ENCODE measurements at places on chromosomes 12 and 14.

GRCh38 chr12:47982311-47982710, 18.9 kb downstream of the TMEM106C start:
- DNase-seq, result no peak

GRCh38 chr14:68587931-68588330, 204.9 kb downstream of the ZFP36L1 start:
- DNase-seq, result no peak

DNA sequence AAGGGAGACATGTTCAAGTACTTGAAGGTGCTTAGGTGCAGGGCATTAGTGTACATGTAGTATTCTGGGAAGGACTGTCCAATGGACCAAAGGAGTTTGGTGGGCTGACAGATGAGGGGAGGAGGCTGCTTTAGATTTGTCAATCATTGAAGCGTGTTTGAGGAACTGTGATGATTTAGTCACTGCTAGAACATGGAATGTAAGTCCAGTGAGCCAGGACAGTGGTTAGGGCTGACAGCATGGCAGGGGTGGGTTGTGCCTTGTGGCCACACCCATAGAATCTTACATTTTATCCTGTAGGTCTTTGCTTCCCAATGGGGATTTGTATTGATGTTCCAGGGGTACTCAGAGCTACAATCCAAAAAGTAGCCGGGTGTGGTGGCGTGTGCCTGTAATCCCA, 24.6 kb downstream of the DIP2B start:
- DNase-seq, result no peak

- DNase-seq, result peak; percentile 30
These were observed 106.3 kb downstream of the PTCSC3 start for GRCh38 chr14:36070031-36070719.

DNA sequence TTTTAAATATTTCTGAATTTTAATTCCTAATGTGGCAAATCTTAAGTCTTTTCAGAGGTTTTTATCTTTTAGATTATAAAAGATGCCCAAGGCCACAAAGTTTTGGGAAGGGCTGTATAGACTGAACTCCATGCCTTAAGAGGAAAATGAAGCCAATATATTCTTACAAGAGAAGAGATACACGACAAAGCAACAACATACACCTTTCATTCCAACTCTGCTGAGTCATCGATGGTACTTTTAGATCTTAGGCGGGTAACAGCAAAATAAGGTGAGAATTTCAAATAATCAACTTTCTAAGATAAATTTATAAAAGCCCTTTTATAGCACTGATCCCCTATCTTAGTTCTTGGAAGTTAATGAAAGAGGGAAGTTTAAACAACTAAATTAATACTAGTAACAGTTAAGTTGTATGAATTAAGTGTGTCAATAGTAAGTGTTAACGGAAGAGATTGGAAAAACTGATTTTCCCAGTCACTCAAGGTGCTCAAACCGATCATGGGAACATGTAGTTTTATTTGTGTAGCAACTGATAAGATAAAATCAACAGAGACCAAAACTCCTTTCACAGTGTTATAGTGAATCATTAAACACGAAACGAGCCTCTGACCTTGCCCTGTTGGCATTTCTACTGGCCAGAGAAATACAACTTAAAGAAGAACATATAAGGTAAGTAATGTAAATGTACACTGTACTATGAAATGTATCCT, 18.8 kb upstream of the PIK3C2G start:
- no peak for DNase-seq

DNA sequence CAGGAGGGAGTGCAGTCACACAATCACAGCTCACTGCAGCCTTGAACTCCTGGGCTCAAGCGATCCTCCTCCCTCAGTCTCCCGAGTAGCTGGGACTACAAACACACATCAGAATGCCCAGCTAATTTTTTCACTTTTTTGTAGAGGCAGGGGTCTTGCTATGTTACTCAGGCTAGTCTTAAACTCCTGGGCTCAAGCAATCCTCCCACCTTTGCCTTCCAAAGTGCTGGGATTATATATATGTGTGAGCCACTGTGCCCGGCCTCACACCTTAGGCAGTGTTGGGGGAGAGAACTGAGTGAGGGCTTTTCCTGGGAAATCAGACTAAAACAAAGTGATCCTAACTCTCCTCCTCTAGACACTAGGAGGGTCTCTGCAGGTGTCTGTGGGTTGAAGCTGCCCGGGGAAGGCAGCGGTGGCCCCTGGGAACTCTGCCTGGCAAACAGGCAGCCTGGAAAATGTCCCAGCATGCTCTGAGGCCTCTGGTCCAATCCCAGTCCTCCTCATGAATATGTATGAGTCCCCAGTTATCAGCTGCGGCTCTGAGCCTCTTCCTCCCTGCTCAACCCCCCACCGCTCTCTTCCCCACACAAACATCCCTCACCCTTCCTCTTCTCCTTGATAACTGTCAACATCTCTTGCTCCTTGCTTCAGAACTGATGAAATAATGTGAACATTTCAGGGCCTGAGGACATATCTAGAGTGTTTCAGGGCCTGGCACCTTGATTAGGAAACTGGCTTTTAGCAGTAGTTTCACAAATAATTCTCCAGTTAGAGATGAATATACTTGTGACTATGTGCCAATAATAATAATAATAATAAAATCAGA, 7.9 kb upstream of the NAA25 start:
- DNase-seq, result no peak

DNA sequence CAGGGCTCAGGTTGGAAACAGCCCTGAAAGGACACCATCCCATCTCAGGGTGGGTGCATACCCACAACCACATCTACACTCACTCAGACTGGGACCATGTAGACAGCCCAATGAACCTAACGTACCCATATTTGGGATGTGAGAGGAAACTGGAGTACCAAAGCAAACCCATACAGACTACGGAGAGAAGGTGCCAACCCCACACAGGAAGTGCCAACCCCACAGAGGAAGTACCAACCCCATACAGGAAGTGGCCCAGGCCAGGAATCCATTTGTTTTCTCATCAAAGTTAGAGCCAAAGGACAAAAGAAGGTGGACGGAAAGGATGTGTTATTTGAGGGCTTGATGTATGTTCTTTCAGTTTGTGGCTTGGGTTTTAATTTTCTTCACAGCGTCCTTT, 19.5 kb upstream of the SPIC start:
- DNase-seq, result no peak

DNA sequence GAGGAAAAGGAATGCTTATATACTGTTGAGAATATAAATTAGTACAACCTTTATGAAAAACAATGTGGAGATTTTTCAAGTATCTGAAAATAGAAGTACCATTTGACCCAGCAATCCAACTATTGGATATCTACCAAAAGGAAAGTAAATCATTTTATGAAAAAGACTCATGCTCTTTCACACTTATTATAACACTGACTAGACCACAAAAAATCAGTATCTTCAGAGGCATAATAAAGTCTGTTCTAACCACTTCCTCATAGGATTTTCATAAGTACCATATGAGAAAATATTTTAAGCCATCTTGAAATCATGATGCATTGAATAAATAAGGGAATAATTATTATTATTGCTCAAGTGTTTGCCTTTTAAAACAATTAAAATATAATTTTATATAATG, 90.8 kb downstream of the SLCO1B1 start:
- no peak for DNase-seq

GRCh38 chr14:34742270-34743115, 28.1 kb upstream of the CFL2 start:
- no peak for DNase-seq

DNA sequence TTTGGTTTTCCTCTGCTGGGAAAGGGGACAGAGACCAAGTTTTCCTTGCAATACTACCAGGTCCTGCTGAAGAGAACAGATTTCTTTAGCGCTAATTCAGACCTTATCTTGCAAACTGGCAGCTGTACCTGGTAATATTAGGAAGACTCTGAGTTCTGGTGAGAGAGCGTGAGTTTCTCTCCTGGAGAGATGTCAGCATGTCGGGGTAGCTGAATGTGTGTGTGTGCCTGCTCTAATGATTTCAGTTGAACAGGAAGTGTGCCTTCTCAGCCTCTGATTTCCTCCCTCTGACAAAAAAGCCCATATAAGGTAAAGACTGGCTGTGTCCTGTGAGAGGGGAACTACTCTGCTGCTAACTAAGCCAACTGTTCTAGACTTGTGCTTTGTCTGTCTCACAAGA, 10.3 kb upstream of the ERP27 start:
- no peak for DNase-seq

DNA sequence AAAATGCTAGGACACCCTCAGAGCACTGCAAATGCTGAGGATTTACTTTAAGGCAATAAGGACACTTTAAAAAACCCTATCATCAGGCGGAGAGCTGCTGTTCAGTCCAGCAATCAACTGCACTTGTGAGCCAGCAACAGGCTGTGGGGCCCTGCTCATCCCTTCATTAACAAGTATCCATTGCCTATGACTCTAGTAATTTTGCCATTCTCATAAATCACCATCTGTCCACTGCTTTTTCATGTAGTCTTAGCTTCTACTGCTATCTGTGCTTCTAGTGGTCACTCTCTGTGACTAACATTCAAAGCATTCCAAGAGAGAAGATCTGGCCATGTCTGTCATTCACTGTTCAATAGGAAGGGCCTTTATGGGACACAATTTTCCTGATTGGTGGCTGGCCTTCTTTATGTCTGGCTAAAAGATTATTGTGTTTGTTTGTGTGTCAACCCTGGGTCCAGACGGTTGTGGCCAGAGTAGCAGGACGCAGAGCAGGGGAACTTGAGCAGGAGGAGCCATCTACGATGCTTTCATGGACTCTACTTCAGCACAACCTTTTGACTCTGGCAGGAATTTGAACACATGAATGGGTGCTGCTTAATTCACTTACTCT, 3.6 kb upstream of the KRAS start:
- DNase-seq, result no peak

- DNase-seq, result no peak
These were observed 56.3 kb downstream of the NUAK1 start for GRCh38 chr12:106082216-106083175.

- peak; percentile 48 for DNase-seq
These were observed 1.5 kb downstream of the PRDM4 start for GRCh38 chr12:107759410-107759809.

DNA sequence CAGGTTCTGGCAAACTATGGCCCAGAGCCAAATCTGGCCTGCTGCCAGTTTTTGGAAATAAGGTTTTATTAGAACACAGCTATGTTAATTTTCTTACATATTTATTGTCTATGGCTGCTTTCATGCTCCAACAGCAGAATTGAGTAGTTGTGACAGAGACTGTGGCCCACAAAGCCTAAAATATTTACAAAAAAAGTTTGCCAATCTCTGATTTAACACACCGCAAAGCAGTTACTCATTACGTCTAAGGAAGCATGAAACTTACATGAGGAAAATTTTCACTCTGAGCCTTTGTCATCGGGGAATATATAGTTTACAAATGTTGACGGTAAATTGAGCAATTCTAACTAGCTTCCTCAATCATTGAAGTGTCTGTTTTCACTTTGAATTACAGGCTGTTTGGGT, 96.5 kb downstream of the UNC79 start:
- no peak for DNase-seq

DNA sequence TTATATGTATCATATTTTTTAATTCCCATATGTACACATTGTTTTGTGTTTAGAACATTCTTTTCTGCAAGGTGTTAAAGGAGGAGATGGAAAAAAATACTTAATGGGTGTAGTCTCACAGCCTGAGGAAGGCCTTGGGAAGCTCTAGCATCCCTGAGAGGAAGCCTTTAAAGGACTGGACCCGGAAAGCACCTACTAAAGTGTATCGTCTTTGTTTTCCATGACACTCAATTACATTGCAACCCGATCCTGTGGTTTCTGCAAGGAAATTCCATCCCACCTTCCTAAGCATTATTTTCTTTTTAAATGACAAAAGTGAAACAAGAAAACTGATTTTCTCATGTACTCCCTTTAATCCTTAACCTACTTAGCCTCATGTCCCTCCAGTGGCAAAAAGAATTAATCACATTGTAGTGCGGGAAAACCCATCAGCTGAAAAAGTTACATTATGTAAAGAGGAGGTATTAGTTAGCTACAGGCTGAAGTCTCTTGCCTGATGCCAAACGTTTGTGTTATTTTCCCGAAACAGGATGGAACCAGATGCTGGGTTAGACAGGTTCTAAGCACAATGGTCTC, 147.8 kb upstream of the CPSF6 start:
- no peak for DNase-seq

- DNase-seq, result no peak
These were observed 25.2 kb downstream of the TMEM30B start for GRCh38 chr14:61255968-61256367.

Measured in keratinocyte (primary cell).